ENCODE measurements at places on chromosomes 6 and 20. TPM values are rescaled to one million over a fixed set of nuclear protein-coding genes. Genes with fewer than 3 reads are reported as not detected.

Gene NFATC2
- total RNA-seq, result 38.3 TPM

Gene ANGPT4
- not detected for total RNA-seq

- peak; percentile 52 for DNase-seq
- H3K36me3 ChIP-seq, result peaks cover 3% of the 10 kb centered on the region
- H3K27me3 ChIP-seq, result no peaks in the 10 kb centered on the region
- H3K4me3 ChIP-seq, result no peak overlapping the region
Measured at GRCh38 chr6:53244958-53245357, 96.3 kb upstream of the GCM1 start.

Gene MEP1A
- not detected for total RNA-seq

- peaks cover 4% of the 10 kb centered on the region for H3K4me1 ChIP-seq
- H3K27ac ChIP-seq, result no peak overlapping the region
- peak; percentile 81 for DNase-seq
- no peaks in the 10 kb centered on the region for H3K27me3 ChIP-seq
- no peak overlapping the region for H3K4me3 ChIP-seq
- peaks cover under 1% of the 10 kb centered on the region for H3K36me3 ChIP-seq
Measured at GRCh38 chr20:21235484-21236445, 67.4 kb upstream of the XRN2 start.

GRCh38 chr20:52145587-52145986, 46.0 kb downstream of the ZFP64 start:
- peaks cover 2% of the 10 kb centered on the region for H3K4me1 ChIP-seq
- H3K4me3 ChIP-seq, result no peak overlapping the region
- no peak for DNase-seq
- H3K27ac ChIP-seq, result no peak overlapping the region
- peaks cover under 1% of the 10 kb centered on the region for H3K36me3 ChIP-seq

DNA sequence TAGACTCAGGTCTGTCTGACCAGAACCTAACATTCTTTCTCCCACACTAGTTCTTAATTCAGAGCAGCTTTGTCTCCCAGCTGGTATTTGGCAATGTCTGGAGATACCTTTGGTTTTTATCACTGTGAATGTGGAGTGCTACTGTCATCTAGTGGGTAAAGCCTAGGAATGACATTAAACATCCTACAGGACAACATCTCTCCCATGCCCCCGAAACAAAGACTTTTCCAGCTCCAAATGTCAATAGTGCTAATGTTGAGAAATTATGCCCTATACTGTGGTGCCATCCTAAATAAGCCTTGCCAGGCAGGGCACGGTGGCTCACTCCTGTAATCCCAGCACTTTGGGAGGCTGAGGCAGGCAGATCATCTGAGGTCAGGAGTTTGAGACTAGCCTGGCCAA, 4.2 kb upstream of the TTPAL start:
- H3K36me3 ChIP-seq, result no peaks in the 10 kb centered on the region
- no peaks in the 10 kb centered on the region for H3K27me3 ChIP-seq
- no peak overlapping the region for H3K27ac ChIP-seq
- peaks cover 11% of the 10 kb centered on the region for H3K4me1 ChIP-seq
- DNase-seq, result no peak

DNA sequence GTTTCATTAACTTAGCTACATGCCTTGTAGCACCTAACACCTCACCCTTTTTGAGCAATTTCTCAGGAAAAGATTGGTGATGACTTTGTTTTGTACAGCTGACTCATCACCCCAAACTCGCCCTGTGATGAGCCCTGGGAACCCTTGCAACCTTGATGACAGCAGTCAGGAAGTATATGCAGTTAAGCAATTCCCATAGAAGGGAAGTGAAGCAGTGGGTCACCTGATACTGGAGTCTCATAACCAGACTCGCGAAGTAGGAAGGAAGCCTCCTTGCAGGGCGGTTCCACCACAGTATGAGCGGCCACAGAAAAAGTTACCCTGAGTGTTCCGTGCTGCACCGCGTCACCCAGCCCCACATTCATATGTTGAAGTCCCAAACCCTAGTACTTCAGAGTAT, 82.0 kb upstream of the EDN1 start:
- H3K4me3 ChIP-seq, result no peak overlapping the region
- peaks cover 4% of the 10 kb centered on the region for H3K27me3 ChIP-seq
- DNase-seq, result no peak
- H3K36me3 ChIP-seq, result no peaks in the 10 kb centered on the region
- H3K4me1 ChIP-seq, result peaks cover 3% of the 10 kb centered on the region

Gene FAM83B
- not detected for total RNA-seq

DNA sequence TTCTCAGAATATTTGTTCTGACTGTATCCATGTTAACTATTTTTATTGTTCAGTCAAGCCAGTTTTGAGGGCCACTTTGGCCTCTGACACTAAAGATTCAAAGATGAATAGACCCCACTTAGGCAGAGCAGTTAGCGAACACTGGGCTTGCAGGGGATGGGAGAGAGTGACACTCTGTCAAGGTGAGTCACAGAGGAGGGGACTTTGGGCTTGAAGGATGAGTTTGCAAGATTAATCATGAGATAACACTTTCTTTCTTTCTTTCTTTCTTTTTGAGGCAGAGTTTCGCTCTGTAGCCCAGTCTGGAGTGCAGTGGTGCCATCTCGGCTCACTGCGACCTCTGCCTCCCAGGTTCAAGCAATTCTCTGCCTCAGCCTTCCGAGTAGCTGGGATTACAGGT, 46.4 kb downstream of the SPATA2 start:
- no peaks in the 10 kb centered on the region for H3K4me1 ChIP-seq
- H3K27ac ChIP-seq, result no peak overlapping the region
- H3K36me3 ChIP-seq, result peaks cover 4% of the 10 kb centered on the region
- DNase-seq, result no peak
- no peaks in the 10 kb centered on the region for H3K27me3 ChIP-seq

DNA sequence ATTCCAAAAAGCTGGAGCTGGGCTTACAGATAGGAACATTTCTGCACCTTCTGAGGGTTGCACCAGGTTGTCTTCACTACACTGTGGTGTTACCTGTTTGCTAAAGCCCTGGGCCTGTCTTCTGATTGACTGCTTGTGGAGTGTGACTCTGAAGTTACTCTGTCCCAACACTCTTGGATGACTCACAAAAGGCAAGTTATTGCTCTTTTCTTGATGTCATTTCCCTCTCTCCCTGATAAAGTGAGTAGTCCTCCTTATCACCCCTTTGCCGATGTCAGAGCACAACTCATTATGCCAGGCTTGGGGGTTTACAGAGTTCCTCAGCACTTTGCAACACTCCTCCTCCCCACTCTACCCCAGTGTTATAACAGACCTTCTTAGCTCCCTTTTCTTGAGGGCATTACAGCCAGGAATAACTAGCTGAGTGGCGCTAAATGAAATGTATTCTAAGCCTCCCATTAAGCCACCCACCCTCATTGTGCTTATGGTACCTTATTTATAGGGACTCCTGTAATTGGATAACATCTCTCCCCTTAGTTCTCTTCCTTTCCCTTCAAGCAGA, 36.1 kb upstream of the NKX2-4 start:
- no peak for DNase-seq
- no peaks in the 10 kb centered on the region for H3K4me1 ChIP-seq
- H3K4me3 ChIP-seq, result no peak overlapping the region
- peaks cover 19% of the 10 kb centered on the region for H3K27me3 ChIP-seq

DNA sequence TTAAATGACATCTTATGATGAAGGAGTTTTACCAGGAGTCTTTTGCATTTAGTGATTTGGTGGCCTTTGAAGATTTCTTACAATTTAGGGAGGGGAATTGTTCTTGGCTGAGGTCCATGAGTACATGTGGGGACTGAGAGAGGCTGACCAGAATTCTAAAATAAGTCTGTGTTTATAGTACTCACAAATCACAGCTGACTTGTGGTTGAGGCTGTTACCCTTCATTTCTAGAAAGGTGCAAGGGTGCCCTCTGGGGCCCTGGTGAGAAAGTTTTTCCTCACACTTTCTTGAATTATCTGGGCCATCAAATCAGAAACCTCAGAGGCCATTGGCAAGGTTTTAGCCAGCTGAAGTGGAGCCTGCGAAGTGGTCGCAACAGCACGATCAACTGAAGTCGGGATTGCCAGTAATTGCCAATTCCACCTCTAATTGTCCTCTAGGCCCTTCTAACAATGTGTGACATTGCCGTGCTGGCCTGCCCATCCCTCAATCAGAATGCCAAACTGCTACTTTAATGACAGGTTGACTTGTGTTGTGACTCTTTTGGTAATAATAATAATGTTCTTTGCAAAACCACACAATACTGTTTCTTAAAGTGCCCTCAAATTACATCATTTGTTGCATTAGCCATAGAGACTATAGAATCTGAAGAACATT, 221.6 kb downstream of the OGFRL1 start:
- peak; percentile 3 for DNase-seq
- H3K27ac ChIP-seq, result no peak overlapping the region
- no peaks in the 10 kb centered on the region for H3K27me3 ChIP-seq

Gene E2F1
- 72.0 TPM for total RNA-seq

DNA sequence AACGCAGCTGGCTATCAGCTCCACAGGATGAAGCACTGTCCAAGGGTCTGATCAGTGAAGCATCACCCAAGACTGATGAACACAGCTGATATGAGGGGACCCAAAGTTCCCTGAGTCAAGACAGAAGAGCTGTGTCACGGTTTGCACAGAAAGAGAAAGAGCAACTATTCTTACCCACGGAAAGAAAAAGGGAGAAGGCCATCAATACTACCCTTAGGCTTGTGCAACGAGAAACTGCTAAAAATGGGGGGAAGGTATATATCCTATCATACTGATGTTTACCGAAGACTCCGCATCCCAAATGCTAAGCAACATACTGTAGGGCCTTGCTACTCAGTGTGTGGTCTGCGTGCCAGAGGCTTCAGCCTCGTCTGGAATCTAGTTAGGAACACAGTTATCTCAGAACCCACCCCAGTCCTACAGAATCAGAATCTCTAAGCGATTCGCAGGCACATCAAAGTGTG, 665 bp downstream of the FASTKD5 start:
- no peaks in the 10 kb centered on the region for H3K27me3 ChIP-seq
- H3K4me1 ChIP-seq, result peaks cover 34% of the 10 kb centered on the region
- peaks cover 17% of the 10 kb centered on the region for H3K36me3 ChIP-seq
- H3K27ac ChIP-seq, result peak overlapping the region; percentile 98

Gene NRSN1
- not detected for total RNA-seq
